ENCODE measurements at places on chromosomes 3 and 15.

DNA sequence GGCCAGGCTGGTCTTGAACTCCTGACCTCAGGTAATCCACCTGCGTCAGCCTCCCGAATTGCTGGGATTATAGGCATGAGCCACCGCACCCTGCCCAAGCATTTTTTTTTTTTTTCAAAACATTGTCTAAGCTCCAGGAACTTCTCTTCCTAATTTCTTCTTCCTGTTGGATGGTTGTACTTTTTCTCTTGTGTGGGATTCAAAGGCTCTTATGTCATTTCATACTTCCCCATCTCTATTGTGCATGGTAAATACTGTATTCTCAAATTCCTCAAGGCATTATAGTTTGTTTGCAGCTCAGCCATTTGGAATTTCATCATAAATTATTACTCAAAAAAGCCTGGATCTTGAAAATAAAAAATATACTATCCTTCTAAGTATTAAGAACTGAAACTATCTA is 199.1 kb upstream of the GADL1 start:
- DNase-seq: no peak

DNA sequence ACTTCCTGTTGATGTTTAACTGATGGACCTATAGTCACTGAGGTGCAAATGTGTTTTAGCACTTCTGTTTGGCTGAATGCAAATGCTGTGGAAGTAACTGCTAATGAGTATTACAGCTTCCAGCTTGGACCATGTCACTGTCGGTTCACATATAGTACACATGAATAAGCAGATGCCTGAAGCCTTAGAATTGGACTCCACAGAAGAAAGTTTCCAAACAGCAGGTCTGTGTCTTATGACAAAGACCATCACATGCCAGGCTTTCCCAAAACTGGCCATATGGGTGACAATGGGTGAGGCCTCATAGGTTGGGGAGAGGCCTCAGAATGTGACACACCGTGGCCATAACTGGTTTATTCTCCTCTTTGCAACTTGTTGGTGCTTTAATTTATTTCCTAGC is 241.8 kb downstream of the WNT5A start:
- DNase-seq: no peak

GRCh38 chr3:60636846-60637245 is 614.4 kb downstream of the FHIT start:
- no peak for DNase-seq

- DNase-seq: no peak
These were observed 50.0 kb upstream of the CDIN1 start for GRCh38 chr15:36529296-36530011.
